Activated CD4-positive, alpha-beta T cell treated with anti-CD3 and anti-CD28 coated beads for 24 hours (primary cell): ENCODE measurements at places on chromosomes 11 and 22.

- no peak for DNase-seq
Measured at GRCh38 chr11:33956611-33957010, 64.7 kb upstream of the LMO2 start.

- no peak for DNase-seq
Measured at GRCh38 chr11:19646308-19646707, 66.3 kb upstream of the NAV2 start.

DNA sequence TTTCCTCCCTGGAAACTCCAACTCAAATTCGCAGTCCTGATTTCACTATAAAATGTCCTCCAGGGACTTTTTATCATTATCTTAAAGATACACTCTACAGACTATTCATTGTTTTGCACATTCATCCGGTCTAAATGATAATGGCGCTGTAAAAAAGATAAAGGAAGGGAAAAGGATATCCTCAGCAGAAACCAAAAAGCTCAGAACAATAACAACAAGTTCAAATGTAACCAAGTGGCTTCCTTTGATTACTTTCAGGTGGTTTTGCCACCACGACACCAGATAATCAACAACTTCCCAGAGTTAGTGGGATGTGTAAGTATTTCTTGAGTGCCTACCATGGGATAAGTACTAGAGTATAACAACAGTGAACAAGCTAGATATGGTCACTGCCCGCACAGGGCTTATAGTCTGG is 26.3 kb downstream of the PRCP start:
- DNase-seq, result no peak

DNA sequence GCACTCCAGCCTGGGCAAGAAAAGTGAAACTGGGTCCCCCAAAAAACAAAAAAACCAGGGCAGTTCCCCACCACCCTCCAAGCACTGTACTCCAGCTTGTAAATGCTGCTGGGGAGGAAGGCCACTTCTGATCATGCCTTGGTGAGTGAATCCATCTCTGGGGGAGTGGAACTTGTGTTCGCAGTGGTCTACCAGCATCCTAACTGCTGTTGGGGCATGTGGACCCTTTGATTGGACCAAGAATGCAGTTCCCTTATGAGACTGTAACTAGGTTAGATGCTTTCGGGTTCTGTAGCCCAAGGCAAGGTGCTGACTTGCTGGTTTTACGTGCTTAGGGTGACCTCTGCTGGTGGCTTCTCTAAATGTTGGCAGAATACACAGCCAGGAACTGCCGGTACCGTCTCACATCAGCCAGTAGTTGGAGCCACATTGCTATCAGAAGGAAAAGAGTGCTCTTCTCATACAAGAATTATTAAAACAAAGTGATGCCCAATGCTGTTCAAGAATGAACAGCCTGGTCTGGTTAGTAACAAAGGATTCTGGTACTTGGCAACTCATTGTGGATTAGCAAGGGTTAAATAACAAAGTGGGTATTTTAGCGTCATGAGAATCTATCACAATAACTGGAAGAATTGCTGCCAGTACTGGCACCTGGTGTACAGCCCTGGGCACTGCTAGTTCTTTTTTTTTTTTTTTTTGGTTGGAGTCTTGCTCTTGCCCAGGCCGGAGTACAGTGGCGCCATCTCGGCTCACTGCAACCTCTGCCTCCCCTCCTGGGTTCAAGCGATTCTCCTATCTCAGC is 13.0 kb downstream of the EIF1AD start:
- DNase-seq, result peak; percentile 90

- no peak for DNase-seq
Measured at GRCh38 chr22:22872722-22873708, 14.6 kb upstream of the IGLL5 start.

DNA sequence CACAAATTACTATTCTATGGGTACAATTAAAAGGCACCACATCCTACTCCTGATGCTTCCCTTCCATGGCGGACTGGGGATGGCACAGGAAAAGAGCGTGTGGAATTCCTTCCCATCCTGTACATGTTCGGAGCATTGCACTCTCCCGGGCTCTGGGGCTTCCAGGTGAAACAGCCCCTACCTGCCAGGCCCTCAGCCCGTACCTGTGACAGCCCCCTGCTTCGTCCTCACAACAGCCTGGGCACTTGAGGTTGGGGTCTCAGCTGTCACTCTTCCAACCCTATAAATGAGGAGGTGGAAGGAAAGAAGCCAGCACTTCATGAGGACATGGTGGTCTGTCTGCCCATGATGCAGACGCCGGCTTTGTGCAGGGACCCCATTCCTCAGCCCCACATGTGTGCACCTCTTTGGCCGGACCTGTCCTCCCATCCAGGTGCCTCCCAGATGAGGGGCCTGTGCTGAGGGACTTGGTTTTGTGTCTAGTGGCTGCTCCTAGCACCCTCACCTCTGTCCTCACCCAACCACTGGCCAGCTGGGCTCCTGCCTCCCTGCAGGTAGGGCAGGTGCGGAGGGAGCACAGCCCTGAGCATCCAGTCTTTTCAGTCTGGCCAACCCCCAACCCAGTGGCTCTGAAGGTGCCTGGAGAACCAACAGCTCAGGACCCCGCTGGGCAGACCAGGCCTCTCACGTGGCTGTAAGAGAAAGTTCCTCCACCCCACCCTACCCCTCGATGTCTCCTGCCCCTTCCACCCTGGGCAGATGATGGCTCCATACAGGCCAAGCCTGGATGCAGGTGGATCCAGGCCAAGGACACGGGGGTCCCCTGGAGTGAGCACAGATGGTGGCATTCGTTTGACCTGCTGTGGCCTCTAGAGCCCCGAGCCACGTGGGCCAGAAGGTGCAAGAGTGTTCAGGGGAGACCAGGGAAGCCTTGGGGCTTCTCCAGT is 23.4 kb upstream of the WNT7B start:
- DNase-seq, result no peak

DNA sequence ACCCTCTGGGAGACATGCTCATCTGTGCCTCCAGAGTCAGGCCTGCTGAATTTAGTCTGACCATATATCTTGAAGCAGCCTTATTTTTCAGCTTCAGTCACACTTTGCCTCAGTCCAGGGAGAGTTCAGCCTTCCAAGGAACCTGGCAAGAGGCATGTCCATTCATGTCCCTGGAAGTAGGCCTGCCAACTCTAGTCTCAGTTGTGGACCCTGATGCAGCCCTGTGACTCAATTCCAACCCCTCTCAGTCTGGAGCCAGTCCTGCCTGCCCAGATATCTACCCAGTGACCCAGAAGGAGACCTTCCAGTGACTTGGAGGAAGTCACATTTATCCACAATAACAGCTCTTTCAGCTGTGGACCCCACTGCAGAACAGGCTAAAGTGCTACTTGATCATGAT is 566.6 kb downstream of the TMEM135 start:
- no peak for DNase-seq

- DNase-seq, result no peak
Measured at GRCh38 chr22:43826142-43827002, 14.3 kb upstream of the EFCAB6 start.

GRCh38 chr11:34604145-34604544 is 16.7 kb upstream of the EHF start:
- no peak for DNase-seq

DNA sequence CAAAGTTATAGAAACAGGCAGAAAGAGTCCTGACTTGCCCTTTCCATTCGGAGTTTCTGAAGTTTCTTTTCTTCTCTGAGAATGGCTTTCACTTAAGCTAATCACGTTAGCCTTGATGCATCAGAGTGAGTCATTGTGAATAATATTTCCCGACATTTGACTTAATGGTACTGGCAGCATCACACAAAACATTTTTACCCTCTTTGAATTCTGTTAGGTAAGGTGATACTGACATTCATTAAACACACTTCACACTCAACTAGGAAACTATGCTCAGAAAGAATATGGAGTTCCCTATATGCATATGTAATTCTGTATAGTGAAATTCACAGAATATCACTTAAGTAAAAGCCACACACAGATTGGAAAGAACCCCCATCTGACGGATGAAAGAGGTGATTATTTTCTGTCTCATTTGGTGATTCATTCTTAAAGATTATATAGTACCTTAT is 120.8 kb upstream of the ARHGAP20 start:
- no peak for DNase-seq

DNA sequence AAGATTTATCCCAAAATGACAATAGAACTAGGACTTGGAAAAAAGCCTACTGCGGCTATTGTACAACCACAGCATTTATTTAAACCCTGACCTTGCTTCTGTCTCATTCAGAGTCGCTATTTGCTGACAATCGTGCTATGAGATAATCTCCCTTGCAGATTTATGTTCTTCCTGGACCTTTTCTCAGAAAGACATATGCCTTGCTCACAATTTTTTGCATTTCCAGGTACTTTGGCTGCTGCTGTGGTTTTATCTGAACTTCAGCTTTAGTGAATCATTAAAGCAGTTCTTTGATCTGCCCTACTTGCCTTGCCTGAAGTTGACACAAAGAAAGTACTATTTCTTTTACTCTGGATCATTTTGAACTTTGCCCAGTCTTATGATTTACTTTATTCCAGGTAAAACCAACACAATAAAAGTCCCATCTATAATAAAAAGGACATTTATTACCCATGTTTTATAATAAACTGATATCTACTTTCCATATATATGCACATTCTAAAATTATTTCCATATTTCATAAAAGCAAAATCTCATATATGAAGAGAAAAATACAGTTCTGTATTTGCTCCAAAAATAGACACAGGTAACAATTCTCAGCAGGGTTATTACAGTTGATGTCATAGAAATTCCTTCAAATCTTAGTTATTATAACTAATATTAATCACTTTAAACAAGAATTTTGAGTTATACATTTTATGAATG is 63.4 kb upstream of the CARD18 start:
- DNase-seq, result no peak

DNA sequence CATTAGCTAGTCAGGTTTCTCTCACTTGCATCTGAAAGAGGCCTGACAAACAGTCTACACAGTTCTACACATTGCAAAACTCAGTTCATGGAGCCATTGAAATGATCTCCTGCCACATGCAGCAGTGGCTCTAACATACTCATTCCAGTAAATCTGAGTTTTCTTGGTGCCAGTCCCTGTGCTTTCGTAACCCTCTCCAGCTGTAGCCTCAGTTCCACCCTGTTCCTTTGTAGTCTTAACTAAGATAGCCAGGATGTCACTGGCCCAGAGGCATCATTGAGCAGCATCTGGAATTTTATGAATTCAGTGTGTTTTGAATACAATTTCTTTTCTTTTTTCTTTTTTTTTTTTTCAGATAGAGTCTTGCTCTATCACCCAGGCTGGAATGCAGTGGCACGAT is 37.4 kb upstream of the ZBED5 start:
- no peak for DNase-seq

GRCh38 chr11:84142411-84142810 is 856.2 kb upstream of the CCDC90B start:
- no peak for DNase-seq

GRCh38 chr22:50529897-50530579 is at the start of gene TYMP:
Gene TYMP, minus strand, starts transcription at chr22:50530012. Its CDS starts 303 bp downstream, at chr22:50529709.
- DNase-seq, result no peak

GRCh38 chr11:47518212-47518964 is 34.5 kb downstream of the CELF1 start:
- DNase-seq, result no peak

- no peak for DNase-seq
Measured at GRCh38 chr11:95443386-95443785, 212.4 kb upstream of the SESN3 start.

DNA sequence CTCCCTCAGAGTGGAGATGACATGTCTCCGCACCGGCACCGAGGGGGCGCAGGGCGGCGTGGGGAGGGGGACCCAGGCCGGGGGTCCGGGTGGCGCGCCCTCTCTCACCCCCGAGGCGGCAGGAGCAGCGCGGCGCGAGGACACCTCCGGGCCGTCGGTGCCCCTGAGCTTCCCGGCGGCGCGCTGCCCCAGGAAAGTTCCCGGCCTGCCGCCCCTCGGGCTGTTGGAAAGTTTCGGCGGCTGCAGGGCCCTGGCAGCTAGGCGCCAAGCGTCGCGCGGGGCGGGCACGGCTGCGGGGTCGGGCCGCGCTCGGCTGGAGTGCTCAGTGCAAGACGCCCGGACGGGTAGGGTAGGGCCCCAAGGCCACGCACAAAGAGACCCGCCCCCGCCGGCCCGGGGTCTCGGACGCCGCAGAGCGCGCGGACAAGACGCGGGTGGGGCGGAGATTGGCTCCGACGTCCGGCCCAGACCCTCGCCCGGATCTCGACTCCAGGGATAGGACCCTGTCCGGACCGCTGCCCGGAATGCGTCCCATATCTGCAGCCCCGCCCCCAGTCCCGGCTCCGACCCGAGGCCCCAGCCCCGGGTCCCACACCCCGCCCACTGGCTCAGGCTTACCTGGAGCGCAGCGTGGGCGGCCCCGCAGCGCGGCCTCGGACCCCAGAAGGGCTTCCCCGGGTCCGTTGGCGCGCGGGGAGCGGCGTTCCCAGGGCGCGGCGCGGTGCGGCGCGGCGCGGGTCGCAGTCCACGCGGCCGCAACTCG is 471 bp downstream of the ARVCF start:
- DNase-seq, result peak; percentile 15

DNA sequence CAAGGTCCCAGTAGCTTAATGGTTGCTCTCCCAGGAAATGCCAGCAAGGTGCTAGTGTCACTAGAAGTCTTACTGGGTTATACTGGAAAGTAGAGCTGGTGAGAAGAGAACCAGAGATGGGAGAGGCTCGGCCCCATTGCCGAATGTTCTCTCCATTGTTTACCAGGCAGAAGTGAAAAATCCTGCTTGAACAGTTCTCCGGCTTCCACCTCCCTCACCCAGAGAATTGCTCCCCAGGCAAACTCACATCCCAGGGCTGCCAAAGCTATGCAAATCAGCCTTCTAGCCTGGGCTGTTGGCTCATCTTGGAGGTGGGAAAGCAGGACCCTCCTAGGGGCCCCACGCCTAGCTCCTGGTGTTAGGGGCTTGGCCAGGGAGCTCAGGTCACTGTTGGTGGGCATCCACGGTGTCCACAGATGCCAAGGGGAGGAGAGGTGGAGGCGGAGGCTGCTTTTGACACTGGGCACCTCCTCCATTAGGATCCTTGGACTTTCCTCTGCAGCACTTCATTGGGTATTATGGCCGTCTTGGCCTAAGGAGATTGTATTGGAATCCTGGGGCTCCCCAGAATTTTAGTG is 20.1 kb downstream of the POU2F3 start:
- no peak for DNase-seq

DNA sequence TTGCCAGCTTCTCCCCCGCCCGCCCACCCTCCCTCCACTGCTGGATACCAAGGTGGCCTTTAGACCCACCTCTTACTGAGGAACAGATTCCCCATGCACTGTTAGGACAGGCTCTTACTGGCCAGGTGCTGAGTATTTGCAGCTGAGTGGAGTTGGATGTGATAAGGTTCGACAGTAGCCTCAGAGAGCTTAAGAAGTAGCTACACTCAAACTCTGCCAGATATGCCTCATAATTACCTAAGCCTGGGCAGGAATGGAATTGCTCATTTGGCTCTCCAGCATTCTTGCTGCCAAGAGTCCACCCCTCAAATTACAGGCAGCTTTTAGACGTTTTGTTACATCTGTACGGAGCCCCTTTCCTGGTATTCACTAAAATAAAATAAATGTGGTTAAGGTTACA is 9.6 kb downstream of the FAM181B start:
- no peak for DNase-seq
